ENCODE measurements at places on chromosomes 7 and 10. TPM values are rescaled to one million over a fixed set of nuclear protein-coding genes. Genes with fewer than 3 reads are reported as not detected.

GBF1 gene
- total RNA-seq: 14.1 TPM

P4HA1 gene
- total RNA-seq: 37.4 TPM

RBM20 gene
- 4.9 TPM for total RNA-seq

RBP3 gene
- total RNA-seq: not detected

TRRAP gene
- total RNA-seq: 46.2 TPM

ACSM6 gene
- not detected for total RNA-seq

CROT gene
- 20.3 TPM for total RNA-seq

GRCh38 chr7:140155428-140155827 is 21.4 kb downstream of the KDM7A start:
- no peak for DNase-seq

- no peak for DNase-seq
Measured at GRCh38 chr7:82376739-82377138, 66.8 kb downstream of the CACNA2D1 start.

- peak; percentile 60 for DNase-seq
Measured at GRCh38 chr10:3786295-3787015, 1.4 kb upstream of the KLF6 start.

- DNase-seq: peak; percentile 77
Measured at GRCh38 chr10:21517134-21518031, 8.1 kb downstream of the SKIDA1 start.

DNA sequence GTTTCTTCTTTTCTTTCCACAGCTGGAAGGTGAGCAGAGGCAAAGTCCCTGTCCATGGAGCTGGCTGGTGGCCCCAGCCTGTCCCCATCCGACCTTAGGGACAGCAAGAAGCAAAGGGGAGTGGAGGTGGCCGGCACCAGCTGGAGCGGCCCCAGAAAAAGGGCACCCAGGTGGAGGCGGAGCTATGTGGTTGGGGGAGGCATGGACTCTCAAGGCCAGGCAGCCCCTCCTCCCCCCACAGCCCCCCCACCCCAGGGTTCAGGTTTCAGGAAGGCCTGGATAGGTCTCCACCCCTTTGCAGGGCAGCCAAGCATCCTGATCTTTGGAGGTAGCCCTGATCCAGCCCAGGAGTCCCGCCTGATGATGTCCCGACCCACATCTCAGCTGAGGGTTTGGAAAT is at the start of gene SSC4D:
Gene SSC4D, minus strand, starts transcription at position 161 of the 400 bp plus-strand sequence. CDS start 5,258 bp downstream, outside the sequence.
- DNase-seq: no peak

GRCh38 chr7:155002411-155003091 is 373 bp downstream of the PAXIP1 start:
- DNase-seq: peak; percentile 74

GRCh38 chr7:151520419-151521261 is 945 bp upstream of the RHEB start:
- DNase-seq: peak; percentile 48

DNA sequence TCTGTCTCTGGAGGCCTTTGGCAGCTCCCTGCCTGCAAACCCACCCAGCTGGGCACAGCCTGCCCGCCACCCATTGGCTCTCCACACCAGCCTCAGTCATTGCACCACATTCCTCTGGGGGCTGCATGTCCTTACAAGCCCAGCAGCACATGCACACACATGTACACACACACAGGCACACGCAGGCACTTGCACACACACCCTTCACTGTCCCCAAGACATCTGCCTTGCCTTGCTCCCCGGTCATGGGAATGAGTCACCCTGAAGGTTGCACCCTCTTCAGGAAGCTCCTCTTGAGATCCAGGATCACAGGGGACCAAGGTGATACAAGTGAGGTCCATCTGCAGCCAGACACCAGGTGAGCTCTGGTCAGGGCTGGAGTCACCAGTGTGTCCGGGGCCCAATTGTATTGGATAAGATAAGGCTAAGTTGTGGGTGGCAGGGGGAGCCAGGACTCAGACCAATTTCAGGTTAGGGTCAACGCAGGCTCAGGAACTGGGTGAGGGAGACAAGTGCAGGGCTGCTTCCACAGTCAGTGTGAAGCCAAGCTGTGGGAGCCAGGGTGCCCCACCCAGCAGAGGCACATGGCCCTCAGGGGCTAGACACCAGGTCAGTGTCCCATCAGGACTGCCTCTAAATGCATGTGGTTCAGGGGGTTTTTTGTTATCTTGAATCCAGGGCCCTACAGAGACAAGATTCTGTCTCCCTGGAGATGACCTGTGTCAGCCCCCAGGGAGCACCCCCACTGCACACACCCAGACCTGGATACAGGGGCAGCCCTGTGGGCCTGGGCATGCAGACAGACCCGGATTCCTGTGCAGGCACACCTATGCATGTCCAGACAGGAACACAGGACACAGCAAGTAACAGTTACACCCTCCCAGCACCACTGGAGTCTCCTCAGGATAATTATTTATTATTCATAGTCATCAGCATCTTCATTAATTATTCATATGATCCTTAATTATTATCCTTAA is 33.8 kb downstream of the KCNH2 start:
- DNase-seq: no peak

DNA sequence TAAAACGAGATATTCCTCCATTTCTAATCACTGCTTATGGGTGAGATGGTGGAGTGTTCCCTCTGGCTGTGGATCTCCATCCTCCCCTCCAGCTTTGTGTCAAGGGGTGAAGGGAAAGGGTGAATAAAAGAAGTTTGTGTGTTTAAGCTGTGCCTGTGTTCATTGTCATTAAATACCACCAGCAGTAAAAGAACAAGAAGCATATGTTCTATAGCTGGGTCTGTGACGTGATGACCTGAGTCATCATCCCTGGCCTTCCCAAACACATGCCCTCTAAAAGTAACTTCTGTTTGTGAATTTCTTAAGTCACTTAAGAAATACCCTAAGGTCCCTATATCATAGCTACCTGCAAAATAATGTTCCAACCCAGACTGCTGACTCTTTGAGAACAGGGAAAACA is 104.9 kb downstream of the PPP1R17 start:
- DNase-seq: no peak

- DNase-seq: peak; percentile 14
Measured at GRCh38 chr10:43000651-43001426, 76.0 kb upstream of the RET start.

DNA sequence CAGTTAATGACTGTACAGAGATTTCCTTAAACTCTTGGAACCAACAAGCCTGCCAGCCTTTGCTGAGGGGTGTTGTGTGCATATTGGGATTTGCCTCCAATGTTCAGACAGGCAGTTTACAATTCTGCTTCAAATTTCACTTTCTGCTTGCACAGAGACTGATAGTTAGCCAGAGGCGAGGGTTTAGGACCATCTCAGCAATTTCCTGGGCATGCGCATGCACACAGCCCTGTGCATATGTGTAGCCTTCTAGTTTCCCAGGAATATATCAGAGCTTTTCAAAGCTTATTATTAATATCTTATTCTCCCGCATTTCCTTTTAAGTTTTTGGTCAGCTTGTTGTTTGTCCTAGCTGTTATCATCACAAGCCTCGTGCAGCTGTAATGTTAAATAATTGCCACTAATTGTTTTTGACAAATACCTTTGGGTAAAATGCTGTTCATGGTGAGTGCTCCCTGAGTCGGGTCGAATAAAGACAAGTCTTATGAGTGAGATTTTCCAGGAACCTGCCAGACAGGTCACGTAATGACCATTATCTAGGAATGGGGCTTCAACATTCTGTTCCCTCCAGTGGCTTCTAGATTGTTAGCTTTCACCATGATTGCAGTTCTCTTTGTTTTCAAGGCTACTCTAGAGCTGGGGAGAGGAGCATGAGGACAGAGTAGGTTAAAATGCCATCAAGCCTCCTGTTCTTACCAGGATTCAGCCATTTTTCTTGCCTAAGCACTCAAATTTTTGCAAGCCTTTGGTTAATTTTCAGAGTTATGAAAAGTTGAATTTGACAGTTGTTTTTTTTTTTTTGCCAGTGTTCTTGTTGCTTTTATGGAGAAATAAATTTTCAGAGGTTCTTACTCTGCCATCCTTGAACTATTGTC is 24.1 kb upstream of the DNAJC1 start:
- DNase-seq: no peak

DNA sequence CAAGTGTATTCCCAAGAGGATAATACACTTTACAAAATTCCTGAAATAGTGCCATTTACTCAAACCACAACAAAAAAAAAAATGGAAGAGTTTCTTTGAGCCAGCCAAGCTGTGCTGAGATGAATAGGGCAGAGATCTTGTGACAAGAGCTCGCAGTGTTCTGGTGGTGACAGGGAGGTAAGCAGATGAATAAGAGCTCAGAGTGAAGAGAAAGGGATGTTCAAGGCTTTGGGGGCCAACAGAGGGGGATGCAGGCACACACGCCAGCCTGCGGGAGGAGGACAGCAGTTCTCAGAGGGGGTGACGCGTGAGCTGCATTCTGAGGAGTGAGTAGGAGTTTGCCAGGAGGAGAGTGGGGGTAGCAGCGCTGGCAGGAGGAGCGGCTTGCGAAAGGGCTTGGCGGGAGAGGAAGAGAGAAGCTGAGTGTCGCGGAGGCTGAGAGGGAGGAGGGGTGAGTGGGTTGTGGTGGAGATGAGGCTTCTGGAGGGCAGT is 194.4 kb upstream of the IMMP2L start:
- DNase-seq: peak; percentile 66

- DNase-seq: no peak
Measured at GRCh38 chr7:50266635-50267386, 37.7 kb upstream of the IKZF1 start.

DNA sequence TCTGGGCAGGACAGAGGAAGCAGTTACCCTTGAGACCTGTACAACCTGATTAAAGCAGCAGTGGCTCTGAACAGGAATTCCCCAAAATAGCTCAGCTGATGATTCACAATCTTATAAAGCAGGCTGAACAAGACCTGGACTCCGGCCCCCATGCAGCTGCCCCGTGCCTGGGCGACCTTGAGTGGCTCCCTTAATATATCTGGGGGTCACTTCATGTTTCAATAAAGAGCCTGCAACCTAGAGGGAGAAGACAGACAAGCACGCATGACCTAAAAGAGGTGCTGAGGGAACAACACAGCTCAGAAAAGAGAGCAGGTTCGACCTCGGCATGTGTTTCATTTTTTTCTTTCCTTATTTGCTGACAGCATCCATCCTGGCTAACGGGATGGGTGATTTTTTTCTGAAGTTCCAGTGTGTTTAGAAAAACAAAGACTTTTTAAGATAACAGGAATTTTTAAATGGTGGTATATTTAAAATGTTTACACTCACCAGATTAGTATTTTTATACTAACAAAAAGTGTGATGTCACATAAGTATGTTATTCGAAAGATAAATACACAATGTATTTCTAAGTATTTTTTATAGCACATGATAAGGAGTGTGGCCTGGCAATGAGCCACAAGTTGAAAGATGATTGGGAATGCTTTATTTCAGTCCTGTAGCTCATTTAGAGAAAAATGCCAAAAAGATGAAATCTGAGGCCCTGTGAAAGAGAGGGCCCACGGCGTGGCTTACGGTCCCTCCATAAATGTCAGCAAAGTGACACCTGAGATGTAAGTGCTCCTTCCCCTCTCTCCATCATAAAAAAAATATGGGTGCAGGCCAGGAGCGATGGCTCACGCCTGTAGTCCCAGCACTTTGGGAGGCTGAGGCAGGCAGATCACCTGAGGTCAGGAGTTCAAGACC is 161.3 kb downstream of the SLIT1 start:
- DNase-seq: no peak

- peak; percentile 82 for DNase-seq
Measured at GRCh38 chr10:44801383-44802327, 109.5 kb upstream of the TMEM72 start.

DNA sequence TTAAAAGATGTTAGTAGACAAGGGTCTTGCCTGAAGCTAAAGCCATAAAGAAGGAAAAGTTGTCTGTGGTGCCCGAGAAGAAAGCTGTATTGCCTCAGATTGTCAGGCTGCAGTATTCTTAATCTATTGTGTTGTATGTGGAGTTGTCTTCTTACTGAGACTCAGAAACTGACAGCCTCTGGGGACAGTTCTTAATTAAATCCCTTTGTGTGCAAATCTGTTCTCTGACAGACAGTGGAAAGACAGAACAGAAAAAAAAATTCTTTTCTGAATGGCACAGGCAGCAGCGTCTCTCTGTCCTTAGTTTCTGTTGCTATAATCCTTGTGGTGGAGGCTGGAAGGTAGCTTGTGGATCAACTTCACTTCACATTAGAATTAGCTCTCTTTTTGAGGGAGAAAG is 16.8 kb downstream of the VWC2 start:
- no peak for DNase-seq

GRCh38 chr10:70496341-70497119 is 18.0 kb downstream of the PALD1 start:
- DNase-seq: no peak

DNA sequence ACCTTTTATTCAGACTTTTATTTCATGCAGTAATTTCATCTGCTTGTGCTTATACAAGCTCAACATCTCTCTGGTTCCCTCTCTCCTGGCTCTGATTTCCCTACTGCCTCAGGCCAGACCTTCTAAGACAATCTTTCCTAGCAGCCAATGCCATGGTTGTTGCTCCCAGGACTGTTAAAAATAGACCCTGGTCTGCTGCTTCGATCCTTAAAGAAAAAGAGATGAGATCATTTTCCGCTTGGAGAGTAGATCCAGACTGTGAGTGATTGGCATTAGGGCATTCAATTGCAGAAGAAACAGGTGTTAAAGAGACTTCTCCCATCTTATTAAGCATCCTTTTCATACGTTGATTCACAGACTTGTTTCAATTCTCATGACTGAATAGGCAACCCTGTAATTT is 68.4 kb upstream of the ITGB1 start:
- DNase-seq: no peak

DNA sequence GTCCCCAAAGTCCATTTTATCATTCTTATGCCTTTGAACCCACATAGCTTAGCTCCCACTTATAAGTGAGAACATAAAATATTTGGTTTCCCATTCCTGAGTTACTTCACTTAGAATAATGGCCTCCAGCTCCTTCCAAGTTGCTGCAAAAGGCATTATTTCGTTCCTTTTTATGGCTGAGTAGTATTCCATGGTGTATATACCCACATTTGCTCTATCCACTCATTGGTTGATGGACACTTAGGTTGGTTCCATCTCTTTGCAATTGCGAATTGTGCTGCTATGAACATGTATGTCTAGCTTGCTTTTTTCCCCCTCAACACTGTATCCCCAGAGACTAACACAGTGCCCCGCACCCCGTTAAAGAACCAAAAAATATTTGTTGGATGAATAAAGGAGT is 670 bp upstream of the CAPZA2 start:
- no peak for DNase-seq

GRCh38 chr7:101845974-101846373 is 28.5 kb downstream of the CUX1 start:
- no peak for DNase-seq

DNA sequence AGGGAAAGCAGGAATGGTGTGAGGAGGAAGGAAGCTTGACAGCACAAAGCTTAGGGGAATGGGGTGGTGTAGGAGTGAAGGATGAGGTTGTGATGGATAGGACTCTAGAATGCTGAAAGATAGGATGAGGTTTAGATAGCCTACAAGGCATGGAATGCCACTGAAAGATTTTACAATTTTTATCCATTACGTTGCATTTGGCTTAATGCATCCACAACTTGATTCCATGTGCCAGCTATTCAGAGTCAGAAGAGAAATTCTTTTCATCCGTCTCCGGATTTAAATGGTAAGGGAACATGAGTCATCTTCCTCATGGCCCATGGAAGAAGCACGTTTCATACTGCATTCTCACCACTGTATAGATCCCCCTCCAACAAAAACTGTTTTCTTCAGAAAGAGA is 212.4 kb upstream of the BMPER start:
- no peak for DNase-seq

GRCh38 chr7:157488281-157488680 is 151.5 kb downstream of the DNAJB6 start:
- no peak for DNase-seq
